ENCODE measurements at places on chromosomes 11 and 22.

DNA sequence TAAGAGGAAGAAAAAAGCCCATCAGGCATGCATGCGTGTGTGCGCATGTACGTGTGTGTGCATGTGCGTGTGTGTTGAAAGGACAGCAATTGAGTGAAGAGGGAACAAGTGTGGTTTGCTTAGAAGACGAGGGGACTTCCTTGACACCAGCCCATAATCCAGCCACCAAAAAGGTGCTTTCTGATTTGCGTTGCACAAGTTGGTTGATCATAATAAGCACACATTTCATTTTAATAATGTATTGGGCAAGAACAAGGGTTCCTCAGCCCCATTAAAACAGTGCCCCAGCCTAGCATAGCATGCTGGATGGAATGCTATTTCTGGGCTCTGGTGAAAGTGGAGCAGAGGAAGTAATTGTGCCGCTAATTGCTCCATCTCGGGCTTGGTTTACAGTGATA is 493.2 kb downstream of the MIAT start:
- no peak for DNase-seq

DNA sequence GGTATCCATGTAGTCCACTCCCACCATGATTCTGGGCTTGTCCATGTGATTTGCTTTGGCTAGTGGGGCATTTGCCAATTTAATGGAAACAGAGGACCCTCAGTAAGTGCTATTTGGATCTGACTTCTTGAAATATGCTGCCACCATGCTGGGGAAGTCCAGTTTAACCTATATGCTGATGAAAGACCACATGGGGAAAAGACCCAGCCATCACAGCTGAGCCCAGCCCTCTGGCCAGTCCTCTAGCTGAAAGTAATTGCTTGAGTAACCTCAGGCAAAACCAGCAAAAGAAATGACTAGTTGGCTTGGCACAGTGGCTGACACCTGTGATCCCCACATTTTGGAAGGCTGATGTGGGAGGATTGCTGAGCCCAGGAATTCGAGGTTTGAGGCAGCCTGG is 61.5 kb downstream of the ATG16L2 start:
- no peak for DNase-seq

- no peak for DNase-seq
Measured at GRCh38 chr22:46976143-46976542, 213.7 kb downstream of the TBC1D22A start.

GRCh38 chr22:39144101-39144767 is 8.2 kb downstream of the CBX7 start:
- no peak for DNase-seq

GRCh38 chr22:23256986-23257888 is 76.9 kb downstream of the BCR start:
- no peak for DNase-seq

DNA sequence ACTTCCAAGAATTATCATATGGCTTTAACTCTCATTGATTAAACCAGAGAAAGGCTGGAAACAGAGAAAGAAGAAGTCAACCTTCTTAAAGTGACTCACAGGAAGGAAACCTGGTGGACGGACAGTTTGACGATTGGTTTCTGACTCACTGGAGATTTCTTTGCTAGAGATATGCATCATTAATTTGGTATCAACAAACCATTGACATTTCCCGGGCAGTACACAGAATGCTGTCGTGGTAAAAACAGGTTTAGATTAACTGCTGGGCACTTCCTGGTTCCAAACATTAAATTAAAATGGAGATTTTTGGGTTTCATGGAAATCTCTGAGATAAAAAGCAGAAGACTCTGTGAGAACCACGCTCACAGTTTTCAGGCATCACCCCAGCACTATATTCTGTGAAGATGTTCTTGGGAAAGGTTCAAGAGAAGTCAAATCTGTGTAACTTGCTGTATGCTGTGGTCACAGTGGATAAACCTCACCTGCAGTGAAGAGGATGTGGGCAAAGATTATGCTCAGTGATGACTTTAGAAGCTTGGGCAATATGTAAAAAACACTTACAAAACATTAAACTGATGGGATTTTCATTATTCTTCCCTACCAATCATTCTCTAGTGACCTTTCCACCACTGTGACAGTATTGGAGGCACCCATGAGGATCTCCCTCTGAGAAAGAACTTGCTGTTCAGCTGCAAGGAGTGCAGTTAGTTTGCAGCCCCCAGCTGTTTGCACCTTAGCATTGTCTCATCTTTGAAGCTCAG is 61.1 kb upstream of the CD44 start:
- DNase-seq: no peak

DNA sequence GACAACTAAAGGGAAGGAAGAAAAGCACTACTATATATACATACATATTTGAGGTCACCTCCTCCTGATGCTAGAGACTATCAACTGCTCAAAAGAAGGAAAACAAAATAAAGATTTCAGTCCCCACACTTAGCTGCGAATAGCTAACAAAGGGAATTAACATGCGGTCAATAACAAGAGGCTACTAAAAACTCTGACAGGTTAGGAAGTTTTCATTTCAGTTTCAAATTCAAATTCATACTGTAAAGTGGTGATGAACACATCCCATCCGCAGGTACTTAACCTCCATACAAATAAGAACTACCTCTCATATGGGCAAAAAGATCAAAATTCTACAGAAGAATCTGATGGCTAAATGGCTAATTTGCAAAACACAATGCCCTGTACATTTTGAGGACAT is 2.6 kb downstream of the NAP1L4 start:
- DNase-seq: no peak

DNA sequence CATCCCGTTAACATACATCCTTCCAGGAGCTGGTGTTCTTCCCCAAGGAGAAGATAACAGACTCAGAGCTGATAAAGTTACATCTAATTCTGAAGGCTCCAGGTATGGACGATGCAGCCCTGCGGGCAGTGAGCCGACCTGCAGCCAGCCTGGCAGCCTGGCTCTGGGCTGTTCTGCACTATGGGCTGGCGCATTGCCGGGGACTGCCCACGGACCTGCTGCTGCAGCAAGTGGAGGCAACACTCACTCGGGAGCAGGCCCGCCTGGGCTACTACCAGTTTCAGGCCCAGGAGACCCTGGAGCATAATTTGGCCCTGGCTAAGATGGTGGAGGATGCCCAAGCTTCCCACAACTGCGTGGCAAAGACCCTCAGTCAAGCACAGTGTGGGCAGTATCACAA is 39.7 kb downstream of the RRP8 start:
- no peak for DNase-seq

- no peak for DNase-seq
Measured at GRCh38 chr22:47736186-47737034, 974.0 kb downstream of the TBC1D22A start.

DNA sequence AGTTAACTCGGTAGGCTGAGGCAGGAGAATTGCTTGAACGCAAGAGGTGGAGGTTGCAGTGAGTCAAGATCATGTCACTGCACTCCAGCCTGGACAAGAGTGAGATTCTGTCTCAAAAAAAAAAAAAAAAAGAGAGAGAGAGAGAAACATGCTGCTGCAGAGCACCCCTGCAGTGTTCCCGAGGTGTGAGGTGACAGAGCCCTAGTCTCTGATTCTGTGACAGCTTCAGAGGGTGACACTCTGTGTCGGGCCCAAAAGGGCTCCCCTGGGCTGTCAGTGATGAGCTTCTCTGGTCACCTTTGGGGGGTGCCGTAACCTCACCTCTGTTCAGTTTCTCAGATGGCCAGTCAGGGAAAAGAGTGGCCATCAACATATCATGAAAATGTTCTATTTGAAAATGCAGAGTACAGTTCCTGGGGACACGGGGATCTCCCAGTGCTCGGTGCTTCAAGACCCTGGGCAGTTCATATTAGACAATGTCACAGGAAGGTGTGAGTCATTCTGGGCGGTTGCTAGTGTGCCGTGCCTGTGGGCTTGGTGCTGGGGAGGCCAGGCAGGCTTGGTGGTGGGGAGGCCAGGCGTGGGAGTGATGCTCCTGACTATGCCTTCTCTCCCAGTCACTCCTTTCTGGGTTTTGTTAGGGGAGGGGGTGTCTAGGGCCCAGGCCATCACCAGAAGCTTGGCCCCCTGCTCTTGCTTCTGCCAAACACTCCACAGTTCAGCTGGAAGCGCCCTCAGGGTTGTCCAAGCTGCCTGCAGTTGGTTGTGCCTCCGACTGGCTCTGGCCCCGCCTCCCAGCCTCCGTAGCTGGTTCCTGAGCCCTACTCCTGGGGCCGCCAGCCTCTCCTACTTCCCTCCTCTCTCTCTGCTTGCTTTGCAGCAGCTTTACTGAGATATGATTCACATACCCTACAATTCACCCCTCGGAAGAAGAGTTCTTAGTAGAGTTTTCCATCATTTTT is 52.5 kb upstream of the CLDN5 start:
- DNase-seq: no peak

DNA sequence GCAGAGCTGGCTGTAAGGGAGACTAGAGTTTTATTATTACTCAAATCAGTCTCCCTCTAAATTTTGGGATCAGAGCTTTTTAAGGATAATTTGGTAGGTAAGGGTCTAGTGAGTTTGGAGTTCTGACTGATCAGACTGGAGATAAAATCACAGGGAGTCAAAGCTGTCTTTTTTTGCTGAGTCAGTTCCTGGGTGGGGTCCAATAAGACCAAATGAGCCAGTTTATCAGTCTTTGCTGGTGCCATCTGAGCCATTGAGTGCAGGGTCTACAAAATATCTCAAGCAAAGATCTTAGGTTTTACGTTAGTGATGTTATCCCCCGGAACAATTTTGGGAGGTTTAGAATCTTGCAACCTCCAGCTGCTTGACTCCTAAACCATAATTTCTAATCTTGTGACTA is 935.1 kb upstream of the RAG2 start:
- DNase-seq: no peak

- no peak for DNase-seq
Measured at GRCh38 chr11:31871310-31872075, 60.4 kb upstream of the PAX6 start.
